Left kidney (tissue), 8 donors: ENCODE measurements at places on chromosomes 12 and 14.
A peak's percentile ranks its signal among the peaks of the same experiment; 100 is the strongest.

DNA sequence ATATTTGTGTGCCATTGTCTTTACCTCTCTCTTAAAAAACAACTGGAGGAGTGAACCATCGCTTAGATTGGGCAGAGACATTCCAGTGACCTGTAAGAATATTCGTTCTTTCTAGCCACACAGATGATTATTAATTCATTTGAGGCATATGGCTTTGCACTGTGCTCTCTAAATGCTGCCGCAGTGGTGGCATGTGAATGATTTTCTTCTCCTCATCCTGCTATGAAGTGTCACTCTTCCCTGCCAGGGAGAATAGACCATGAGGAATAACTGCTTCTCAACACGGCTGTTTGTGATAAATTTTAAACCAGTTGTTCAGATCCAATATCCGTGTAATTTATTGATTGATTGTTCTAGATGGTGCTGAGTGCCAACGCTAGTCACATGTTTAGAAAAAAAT, 225.3 kb downstream of the CNTN1 start:
- DNase-seq: no peak

DNA sequence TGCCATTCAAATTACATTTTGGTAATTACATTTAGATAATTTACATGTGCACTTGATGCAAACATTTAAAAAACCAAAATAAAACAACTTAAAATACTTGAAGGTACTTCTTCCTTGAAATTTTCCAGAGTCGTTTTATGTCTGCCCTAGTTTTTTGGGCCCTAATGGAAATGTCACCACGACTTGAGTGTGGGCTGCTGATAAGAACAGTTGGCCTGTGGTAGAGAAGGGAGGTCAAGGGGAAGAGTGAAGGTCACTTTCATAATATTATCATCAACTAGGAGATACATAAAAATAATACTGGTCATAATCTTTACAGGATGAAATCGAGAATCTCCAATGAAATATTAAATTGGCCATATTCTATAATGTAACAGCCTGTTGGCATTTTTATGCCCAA, 23.1 kb downstream of the ZDHHC17 start:
- DNase-seq: no peak

DNA sequence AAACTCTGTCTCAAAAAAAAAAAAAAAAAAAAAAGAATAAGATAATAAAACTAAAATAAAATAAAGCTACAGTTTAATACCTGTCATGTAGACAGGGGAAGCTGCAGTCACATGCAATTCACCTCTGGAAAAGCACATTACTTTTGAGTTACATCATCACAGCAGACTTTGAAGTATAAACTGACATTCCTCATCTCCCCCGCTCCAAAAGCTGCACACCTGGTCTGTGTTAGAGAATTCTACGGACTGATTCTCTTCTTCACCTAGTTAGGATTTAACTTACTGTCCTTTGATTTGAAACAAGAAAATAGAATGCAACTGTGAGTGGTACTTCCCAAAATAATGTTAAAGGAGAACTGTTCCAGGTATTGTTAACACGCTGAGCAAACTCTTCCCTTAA, 25.1 kb downstream of the SPPL3 start:
- DNase-seq: no peak

DNA sequence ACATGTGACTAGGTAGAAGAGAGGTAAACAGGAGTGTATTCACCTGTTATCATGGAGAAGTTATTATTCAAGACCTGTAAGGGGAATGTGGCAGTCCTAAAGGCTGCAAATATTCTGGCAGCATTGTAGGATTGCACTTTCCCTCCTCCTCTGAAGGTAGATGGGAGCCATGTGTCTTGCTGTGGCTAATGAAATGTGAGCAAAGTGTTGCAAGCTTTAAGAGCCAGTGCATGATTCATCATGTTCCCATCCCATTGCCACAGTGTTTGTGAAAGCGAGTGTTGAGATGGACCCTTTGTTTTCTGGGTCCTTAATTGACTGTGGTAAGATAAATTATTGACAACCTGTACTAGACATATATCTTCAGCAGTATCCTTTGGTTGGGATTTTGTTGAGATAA, 128.7 kb downstream of the RGS6 start:
- DNase-seq: no peak

GRCh38 chr14:23362200-23362599, 2.8 kb downstream of the EFS start:
- no peak for DNase-seq

GRCh38 chr14:44995770-44996294, 33.8 kb downstream of the TOGARAM1 start:
- DNase-seq: no peak

- DNase-seq: no peak
Observed at GRCh38 chr14:72270147-72270727, 338.0 kb downstream of the RGS6 start.

GRCh38 chr12:20213723-20214625, 154.4 kb upstream of the PDE3A start:
- no peak for DNase-seq

DNA sequence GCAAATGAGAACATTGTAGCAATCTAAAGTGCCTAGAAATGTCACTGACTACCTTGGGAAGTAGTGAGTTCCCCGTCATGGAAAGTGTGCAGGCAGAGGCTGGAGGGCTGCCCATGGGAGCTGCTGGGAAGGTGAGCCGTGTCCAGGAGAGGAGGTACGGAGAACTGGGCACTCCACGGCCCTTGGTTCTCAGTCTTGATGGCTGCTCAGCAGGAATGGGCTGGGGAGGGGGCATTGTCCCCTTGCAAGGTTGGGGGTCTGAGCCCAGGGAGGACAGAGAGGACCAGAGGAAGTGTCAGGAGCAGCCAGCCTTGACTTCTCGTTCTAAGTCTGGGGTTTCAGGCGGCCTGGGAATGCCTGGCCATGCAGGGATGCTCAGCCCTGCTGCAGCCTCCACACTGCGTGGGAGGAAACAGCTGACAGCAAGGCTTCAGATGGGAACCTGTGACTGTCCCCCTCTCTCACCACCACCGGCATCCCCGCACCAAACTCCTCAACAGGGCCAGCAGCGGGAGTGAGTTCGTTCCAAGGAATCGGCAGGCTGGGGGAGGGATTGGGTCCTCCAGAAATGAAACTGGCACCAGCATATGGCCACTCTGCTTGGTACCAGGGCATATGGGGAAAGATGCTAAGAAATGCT, 140.2 kb downstream of the BCL11B start:
- DNase-seq: no peak

- no peak for DNase-seq
Observed at GRCh38 chr12:47938093-47938492, 25.3 kb upstream of the TMEM106C start.

DNA sequence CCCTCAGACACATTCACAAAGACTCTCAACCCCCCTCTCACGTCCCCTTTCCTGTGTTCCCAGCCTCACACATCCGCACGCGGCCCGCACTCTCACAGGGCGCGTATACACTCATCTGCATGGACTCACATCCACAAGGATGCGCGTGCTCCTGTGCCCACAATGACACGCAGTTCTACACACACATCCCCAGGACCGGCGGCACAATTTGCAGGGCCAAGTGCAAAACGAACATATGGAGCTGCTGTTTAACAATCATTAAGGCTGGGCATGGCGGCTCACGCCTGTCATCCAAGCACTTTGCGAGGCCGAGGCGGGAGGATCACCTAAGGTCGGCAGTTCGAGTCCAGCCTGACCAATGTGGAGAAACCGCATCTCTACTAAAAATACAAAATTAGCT, 36.4 kb upstream of the EML1 start:
- no peak for DNase-seq

DNA sequence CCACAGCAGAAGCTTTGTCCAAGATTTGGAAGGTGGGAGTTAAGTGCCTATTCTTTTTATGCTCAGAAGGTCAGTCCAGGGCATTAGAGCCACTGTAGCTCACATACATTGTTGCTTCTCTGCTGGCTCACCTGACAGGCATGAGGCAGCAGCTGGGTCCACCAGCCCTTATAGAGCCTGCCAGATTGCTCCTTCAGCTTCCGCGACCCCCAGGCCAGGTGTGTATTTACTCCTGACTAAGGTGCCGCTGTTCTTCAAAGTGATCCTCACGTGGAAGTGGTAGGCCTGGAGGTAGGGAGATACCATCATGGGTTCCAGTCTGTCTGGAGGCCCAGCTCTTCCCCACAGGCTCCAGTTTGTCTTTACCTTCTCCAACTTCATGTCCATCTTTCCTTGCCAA, 17.5 kb upstream of the CPM start:
- DNase-seq: no peak

- no peak for DNase-seq
Observed at GRCh38 chr12:62736596-62736995, 198.4 kb downstream of the PPM1H start.

DNA sequence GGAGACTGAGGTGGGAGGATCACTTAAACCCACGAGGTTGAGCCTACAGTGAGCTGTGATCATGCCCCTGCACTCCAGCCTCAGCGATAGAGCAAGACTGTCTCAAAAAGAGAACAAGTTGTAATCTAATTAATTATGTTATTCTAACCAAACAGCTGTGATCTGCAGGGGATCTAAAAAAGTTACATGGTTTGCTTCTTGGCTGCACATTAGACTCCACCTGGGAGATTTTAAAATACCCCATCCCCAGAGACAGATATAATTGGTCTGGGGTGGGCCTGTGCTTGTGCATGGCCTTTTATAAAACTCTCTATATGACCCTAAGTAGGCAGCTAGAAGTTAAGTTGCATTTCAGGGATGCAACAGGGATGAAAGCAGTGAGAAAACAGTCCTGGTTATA, 76.7 kb downstream of the SCAF11 start:
- DNase-seq: no peak

- DNase-seq: no peak
Observed at GRCh38 chr14:52078095-52078531, 9.3 kb upstream of the NID2 start.

DNA sequence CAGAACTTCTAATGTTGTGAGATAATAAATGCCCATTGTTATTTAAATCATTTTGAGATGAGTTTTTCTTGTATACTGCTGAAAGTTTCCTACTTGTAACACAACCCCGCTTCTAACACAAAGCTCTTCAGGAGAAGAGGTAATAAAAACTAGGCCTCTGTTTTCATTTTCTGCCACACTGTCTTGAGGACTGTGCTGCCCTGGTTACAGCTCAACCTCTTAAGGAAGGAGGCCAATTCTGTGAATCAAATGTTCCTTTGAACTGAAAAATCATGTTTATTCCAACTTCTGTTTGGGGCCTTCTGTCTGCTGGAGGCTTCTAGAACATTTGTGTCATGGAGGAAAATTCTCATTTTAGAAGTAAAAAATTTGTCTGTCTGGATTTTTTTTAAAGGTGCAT, 100.3 kb downstream of the LRIG3 start:
- no peak for DNase-seq

GRCh38 chr14:93381644-93382043, 34.7 kb downstream of the COX8C start:
- no peak for DNase-seq

GRCh38 chr12:40336573-40337199, 111.9 kb downstream of the LRRK2 start:
- DNase-seq: no peak

GRCh38 chr14:45810152-45810872, 557.3 kb upstream of the MIS18BP1 start:
- peak; percentile 13 for DNase-seq

DNA sequence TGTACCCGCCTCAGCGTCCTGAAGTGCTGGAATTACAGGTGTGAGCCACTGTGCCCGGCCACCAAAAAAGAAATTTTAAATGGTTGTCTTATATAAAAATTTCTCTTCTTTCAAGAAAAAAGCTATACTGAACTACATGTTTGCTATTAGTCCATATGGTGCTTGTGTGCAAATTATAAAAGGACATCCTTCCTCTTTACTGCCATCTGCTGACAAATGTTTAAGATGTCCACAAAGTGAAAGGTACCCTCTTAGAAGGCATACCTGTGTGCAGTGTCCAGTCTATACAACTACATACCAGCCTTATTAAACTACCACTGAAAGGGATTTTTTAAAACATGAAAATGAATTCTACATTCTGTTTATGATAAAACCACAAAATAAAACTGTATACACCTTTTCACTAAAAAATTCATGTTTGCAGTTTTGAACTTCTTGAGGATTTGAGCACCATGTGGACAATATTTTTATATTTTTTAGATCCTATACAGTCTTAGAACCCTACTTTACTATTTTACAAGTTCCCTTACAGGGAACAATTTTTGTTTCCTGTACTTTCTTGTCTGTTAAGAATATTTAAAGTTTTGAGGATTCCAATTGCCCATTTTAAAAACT, 32.8 kb upstream of the TOMM20L start:
- DNase-seq: peak; percentile 24
